ENCODE measurements at places on chromosomes 3 and 15.

DNA sequence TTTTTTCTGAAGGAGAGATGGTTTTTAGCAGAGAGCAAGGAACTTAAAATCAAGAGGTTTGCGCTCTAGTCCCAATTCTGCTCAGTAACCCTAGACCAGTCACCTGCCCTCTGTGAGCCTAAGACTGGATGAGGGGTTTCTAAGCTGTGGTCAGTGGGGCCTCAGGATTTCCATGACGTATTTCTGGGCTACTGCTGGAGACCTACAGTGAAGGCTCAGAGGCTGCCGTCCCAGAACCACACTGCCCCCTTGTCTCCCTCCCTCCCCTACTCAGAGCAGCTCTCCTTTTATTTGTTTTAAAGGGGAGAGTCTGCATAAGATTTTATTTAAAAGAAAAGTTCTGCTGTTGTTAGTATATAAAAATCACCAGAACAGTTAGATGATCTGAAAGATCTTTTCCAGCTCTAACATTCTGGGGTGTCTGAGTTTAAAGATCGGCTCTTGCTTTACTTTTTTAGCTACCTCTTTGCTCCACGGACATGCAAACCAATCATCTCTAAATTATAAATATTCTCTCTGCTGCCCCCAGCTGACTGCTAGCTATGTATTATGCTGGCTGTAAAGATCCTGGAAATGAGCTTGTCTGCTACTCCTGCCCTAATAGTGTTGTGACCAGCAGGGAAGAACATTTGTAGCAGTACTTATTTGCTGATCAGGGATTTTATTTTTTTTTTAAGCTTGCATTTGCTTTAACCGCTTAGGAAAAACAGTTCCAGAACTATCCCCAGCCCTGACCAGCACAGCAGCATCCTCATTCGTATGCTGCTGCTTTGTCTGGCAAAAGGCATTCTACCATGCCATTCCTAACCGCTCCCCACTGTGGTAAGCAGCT, 28.6 kb upstream of the NDUFB4 start:
- DNase-seq = peak; percentile 64

- DNase-seq = no peak
These were observed 16.9 kb upstream of the RYR3 start for GRCh38 chr15:33293713-33294334.

- peak; percentile 37 for DNase-seq
These were observed 387.9 kb downstream of the GABRG3 start for GRCh38 chr15:27358751-27359434.

- DNase-seq = no peak
These were observed 41.6 kb downstream of the GOLGA6L10 start for GRCh38 chr15:82307714-82308081.

GRCh38 chr15:74444106-74445062, 10.6 kb upstream of the SEMA7A start:
- no peak for DNase-seq

DNA sequence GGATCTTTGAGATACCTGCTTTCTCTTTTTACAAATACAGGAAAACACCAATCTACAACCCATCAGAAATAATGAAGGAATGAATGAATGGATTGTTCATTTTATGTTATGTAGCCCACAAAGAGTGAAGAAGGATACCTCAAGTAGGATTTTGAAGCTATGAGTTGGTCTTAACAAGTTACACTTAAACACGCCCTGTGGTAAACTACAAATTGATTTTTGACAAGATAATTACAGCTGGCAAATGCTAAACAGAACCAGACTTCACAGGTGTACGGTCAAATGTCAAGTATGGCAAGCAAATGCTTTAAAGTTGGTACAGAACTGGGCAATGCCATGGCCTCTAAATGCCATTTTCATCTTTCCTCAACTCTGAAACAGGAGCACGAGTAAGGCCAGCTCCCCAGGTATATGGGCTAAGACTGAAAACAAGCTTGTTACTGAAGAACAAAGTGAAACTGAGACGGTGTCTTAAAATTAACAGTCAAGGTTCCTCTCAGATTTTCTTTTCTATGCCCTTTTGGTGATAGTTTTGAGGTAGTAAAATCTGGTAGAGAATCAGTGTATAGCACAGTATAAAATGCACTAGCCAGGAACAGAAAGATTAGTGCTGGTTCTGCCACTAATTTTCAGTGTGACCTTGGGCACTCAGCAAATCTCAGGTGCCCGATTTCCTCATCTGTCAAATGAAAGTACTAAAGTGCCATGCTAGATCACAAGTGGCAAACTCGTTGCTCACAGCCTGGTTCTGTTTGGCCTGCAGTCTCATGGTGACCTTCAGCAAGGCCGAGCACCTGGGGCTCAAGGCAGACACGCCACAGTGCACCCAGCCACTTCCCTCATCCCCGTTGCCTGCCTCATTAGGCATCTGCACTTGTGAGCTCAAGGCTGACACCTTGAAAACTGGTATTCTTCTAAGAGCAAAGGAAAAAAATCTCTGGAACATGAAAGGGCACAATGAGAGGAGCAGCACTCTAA, 9.5 kb downstream of the RUVBL1 start:
- DNase-seq = no peak

DNA sequence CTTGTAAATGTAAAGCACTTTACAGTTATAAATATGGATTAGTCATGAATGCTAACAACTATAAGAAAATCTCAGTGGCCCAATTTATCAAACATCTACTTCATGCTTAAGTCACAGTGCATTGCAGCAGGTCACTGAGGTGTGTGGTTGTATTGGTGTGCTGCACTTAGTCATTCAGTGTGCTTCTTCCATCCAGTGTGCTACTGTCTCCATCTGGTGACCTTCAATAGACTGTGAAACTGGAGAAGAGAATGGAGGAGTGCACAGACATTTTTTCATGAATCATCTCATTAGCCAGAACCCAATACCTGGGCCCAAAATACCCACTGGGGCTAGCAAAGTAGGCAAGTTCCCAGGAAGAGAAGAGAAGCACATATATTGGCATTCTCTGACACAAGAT, 199.6 kb downstream of the SHOX2 start:
- peak; percentile 10 for DNase-seq

DNA sequence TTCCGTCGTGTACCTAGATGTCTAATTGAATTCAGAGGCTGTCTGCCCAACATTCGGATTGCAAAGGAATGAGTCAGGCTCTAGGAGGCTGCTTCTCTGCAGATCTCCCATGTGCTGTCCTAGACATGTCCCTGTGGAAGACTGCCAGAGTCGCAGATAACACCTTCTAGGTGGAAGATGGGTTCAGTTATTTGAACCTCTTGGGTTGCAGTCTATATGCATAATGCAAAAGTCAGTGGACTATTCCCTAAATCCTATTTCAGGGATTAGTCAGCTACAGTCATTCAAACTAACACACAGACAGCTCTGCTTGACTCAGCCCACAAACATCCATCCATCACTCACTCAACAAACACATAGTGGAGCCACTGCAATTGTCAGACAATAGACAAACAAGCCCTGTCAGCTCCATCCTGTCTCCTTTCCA, 300.0 kb upstream of the CTNNB1 start:
- DNase-seq = no peak

Data from T47D (cell line).